ENCODE measurements at places on chromosomes 16 and 17.

- no peak for DNase-seq
Measured at GRCh38 chr16:1793578-1794220, at the start of gene IGFALS. TSS of gene IGFALS (minus strand) at chr16:1793705. CDS start at chr16:1793652, 53 bp downstream.

GRCh38 chr16:83137326-83137781, 510.6 kb downstream of the CDH13 start:
- peak; percentile 19 for DNase-seq

DNA sequence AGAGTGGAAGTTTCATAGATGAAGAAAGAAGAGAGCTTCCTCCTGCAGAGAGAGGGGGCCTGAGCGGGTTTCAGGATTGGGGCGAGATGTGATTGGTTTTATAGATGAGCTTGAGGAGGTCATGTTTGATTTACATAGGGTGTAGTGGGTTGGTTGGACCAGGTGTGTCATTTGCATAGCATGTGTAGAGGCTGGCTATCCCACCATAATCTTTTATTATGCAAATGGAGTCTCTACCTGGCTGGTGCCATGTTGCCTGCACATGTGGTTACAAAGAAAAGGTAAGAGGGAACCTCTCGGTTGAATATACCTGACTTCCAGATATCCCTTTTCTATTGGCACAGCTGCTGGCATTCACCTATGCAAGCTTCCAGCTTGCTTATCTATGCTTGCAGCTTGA, 228.1 kb downstream of the BCAS3 start:
- DNase-seq: no peak

DNA sequence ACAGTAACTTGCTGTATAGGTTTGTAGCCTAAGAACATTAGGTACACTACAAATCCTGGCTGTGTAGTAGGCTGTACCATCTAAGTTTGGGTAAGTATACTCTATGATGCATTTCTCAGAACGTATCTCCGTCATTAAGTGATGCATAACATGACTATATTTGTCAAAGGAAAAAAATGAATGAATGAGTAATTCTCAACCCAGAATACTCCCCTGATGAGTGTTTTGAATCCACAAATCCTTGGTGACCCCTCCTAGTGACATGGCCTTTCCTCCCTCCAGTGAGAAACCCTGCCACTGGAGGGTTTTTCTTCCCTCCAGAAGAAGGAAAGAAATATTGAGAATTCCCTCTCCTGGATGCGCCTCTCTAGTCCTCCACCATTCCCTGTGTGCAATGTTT, 24.0 kb upstream of the SALL1 start:
- DNase-seq: no peak

DNA sequence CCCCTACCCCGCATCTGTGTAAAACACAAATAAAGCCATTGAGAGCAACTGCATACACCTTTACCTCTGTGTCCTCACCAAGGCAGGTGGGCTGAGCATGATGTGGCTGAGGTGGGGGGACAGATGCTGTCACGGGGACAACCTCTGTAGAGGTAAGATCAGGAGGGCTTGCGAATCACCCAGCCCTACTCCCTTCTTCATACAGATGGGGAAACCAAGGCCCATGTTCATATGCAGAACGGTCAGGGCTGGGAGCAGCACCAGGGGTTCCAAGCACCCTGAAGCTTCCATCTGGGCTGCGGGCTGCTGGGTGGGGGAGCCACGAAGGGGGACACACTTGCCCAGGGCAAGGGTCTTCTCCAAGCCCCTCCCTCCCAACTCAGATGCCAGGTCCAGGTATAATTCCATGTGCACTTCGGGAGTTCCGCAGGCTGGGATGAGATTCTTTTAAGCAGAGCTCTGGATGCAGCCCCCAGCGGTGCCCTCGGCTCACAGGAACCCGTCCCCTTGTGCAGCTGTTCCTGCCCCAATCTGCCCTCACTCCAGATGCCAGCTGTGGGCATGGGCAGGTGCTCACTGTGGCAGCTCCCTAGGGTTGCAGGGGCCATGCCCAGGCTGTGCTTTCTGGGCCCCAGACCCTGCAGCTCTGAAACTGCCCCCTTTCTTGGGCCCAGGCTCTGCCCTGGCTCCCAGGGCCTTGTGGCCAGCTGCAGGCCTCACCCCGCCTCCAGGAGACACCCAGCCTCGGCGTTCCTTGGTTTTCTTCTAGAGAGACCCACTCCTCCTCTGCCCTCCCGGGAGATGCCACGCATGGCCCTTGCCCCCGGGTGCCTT, 9.6 kb downstream of the CTRB1 start:
- no peak for DNase-seq

- no peak for DNase-seq
Measured at GRCh38 chr16:71867939-71868338, 16.0 kb downstream of the ZNF821 start.

DNA sequence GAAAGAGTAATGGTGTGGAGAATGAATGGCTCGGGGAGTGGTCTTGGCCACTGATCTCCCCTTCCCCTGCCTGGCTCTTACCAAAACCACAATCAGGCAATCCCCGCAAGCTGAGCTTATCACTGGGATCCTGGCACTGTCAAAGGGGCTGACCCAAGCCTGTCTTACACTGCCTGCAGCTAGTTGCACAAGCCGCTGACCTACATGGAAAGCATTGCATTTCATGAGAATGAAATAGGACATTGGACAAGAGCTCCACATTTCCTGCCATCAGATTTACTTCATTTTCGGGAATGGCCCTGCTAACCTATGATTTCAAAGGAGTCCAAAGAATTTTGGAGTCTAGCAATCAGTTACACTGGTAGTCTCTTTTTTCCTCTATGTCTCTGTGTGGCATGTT, 146.4 kb downstream of the PCTP start:
- DNase-seq: no peak

DNA sequence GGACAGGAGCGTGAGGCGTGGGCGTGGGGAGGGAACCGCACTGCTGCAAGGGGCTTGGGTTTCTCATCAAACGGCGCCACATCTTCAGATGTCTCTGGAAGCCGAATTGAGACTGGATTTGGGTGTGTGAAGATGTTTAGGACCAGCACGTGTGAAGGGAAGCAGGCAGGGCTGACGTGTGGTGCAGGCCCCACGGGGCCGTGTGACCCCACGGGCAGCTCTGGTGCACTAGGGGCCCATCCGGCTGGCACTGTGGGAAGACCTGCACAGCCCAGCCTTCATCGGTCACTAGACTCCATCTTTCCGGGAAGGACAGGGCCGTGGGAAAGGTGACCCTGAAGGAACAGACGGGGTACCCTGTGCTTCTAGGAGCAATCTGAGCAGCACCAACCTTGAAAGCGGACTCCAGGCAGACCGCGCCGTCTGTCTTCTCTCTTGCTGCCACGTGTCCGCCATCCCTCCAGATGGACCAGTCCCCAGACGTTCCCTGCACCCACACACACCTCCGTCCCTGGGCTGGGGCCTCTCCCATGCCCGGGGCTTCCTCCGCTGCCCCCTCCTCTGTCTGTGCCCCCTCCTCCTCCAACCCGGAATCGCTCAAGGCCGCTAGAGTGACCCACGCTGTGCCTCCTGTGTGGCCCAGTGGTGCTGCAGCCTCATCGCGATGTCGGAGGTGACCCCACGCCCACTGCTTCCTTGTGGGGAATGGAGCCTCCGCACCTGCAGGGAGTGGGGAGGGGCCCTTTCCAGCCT, 23.4 kb upstream of the CBFA2T3 start:
- no peak for DNase-seq

All from hematopoietic multipotent progenitor cell treated with erythropoietin and hydrocortisone succinate and interleukin-3 and kit ligand, for 15 days (in vitro differentiated cells).